ENCODE measurements at places on chromosomes 6 and 20.

DNA sequence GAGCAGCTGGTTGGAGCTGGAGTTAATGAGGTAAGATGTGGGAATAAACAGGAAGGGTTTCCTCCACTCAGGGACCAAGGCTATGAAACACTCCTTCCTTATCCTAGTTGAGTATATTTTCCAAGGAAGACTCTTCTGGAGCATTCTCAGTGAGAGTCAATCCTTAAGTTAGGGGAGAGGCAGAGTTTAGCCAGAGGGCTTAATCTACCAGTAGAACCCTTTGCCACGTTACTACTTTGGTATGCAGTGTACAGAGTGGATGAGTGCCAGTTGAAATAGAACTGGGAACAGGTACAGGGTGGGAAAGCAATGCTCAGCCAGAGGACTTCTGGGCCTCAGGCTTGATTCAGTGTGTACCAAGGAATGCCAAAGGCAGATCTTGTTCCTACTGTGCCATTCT is 114.3 kb downstream of the UBE3D start:
- no peak for DNase-seq

GRCh38 chr20:41320976-41321375 is 3.4 kb upstream of the ZHX3 start:
- no peak for DNase-seq

- no peak for DNase-seq
Measured at GRCh38 chr6:37893257-37893656, 73.7 kb downstream of the ZFAND3 start.

DNA sequence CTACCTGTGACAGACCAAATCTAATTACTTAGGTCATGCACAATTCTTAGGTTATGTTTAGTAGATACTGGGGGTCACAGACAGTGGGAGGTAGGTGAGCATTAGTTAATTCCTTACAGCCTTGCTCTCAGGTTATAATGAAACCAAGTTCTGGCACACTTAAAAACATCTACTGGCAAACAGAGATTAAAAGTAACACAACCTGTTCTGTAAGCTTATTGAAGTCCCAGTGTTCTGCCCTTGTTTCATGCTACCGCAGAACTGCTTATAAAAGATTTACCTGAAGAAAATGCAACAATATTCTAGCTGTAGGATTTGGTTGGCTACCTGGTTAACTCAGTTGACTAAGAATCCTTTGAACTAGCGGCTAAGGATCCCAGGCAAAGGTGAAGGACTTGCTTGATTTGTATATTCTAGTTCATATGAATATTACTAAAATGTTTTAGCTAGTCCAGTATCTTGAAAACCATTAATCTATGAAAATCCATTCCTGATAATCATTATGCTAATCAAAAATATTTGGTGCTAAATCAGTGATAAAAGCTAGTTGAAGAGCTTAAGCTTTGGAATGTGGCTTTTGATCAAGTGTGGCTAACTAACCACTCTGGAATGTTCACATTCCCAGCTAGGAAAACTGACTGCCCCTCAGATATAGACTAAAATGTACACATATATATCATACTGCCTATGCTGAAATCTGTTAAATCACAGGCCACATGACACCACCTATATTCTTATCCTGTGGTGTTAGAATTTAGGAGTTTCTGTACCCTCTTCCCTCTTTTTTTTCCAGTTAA is 7.2 kb downstream of the PEX3 start:
- DNase-seq, result no peak

GRCh38 chr6:7249391-7249790 is 63.6 kb downstream of the SSR1 start:
- no peak for DNase-seq

DNA sequence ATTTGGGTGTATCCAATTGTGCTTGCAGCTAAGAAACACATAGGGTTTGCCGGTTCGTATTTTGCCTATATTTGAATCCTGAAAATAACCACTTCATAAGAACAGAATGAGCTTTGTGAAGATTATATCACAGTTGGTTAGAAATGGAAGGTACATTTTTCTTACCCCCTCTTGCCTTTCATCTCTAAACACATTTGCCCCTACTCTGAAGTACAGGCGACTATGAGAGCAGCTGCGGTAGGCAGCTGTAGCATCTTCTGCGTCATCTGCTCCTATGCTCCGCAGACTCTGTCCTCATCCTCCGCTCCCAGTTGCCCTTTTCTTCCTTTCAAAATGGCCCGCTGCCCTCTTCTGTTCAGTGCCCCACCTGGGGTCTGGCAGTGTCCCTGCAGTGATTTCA is 47.6 kb upstream of the REV3L start:
- no peak for DNase-seq

GRCh38 chr6:157650261-157650640 is 172.8 kb upstream of the SNX9 start:
- no peak for DNase-seq

GRCh38 chr20:49561256-49561655 is 6.7 kb downstream of the PTGIS start:
- no peak for DNase-seq

- no peak for DNase-seq
Measured at GRCh38 chr6:109964949-109965348, 13.2 kb upstream of the GPR6 start.

DNA sequence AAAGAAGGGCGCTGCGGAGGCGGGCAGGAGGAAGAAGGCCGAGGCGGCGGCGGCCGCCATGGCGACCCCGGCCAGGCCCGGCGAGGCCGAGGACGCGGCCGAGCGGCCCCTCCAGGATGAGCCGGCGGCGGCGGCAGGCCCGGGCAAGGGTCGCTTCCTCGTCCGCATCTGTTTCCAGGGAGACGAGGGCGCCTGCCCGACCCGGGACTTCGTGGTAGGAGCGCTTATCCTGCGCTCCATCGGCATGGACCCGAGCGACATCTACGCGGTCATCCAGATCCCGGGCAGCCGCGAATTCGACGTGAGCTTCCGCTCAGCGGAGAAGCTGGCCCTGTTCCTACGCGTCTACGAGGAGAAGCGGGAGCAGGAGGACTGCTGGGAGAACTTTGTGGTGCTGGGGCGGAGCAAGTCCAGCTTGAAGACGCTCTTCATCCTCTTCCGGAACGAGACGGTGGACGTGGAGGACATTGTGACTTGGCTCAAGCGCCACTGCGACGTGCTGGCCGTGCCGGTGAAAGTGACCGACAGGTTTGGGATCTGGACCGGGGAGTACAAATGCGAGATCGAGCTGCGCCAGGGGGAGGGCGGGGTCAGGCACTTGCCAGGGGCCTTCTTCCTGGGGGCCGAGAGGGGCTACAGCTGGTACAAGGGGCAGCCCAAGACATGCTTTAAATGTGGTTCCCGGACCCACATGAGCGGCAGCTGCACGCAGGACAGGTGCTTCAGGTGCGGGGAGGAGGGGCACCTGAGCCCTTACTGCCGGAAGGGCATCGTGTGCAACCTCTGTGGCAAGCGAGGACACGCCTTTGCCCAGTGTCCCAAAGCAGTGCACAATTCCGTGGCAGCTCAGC is 780 bp downstream of the ZCCHC3 start:
- DNase-seq, result peak; percentile 75

GRCh38 chr6:169157197-169158148 is 96.2 kb downstream of the THBS2 start:
- DNase-seq, result no peak

- no peak for DNase-seq
Measured at GRCh38 chr6:110334423-110335180, 23.5 kb downstream of the METTL24 start.

DNA sequence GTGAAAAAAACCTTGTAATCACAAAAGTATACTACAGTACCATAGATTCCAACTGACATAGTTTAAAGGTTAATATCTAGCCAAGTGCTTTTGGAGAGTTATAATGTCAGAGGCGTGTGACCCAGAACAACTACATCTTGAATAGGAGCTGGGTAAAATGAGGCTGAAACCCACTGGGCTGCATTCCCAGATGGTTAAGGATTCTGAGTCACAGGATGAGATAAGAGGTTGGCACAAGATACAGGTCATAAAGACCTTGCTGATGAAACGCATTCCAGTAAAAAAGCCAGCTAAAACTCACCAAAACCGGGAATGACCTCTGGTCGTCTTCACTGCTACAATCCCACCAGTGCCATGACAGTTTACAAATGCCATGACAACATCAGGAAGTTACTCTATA is 22.4 kb upstream of the KIAA0408 start:
- no peak for DNase-seq

DNA sequence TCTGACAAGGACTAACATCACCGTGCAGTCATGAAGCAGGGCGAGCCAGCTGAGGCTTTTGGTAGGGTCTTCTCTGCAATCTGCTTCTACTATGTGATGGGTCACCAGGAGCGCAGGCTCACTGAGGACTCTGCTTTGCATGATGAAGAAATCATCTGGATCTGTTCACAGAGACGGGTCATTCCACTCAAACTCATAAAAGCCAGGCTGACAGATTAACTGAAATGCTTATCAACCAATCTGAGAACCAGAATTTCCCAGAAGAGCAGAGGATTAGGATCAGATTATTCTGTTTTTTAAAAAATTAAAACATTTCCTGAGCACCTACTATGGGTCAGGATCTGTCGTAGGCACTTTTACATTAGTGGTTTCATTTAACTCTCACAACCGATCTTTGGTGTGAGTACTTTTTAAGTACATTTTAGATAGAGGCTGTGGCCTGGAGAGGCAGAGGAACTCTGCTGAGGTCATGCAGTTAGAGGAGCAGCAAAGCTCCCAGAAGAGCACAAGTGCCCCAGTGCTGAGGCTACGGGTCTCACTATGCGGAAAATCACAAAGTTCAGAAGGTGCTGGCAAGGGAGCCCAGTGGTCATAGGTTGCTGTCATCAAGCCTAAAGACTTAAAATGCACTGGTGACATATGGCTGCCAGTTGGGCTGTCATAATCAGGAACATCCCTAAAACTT is 109.1 kb downstream of the BACH2 start:
- no peak for DNase-seq

DNA sequence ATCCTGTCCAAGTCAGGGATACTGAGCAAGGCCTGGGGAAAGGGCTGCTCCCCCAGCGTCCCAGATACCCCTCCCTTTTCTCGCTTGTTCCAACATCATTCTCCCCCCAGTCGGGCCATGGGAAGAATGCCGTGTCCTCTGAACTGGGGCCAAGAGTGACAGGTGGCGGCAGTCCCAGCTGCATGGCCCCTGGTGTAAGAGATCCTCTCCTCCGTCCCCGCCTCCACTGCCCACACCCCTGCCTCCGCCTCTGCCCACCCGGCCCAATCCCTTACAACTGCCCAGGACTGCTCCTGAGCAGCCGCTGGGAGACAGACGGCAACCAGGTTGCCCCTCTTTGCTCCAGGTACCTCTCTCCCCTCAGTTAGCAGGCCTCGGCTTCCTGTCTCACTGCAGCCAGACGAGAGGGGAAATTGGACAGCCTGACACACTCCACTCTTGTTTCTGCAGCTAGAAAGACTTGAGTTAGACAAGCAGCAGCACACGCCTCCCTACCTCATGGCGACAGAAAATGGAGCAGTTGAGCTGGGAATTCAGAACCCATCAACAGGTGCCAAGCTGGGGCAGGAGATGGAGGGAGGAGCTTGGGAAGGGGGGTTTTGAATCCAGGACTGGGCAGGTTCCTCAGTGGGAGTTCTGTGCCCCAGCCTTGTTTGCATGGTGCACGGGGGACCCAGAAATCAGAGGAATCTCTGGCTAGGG is at the start of gene MYLK2:
TSS of gene MYLK2 (plus strand) at position 274 of the 702 bp plus-strand sequence. CDS start at position 499, 225 bp downstream.
- DNase-seq, result no peak

All from hematopoietic multipotent progenitor cell treated with erythropoietin and hydrocortisone succinate and interleukin-3 and kit ligand, for 8 days (in vitro differentiated cells).